Daoy (cell line): ENCODE measurements at places on chromosomes 1 and 21. TPM values are rescaled to one million over a fixed set of nuclear protein-coding genes. Genes with fewer than 3 reads are reported as not detected.
A peak's percentile ranks its signal among the peaks of the same experiment; 100 is the strongest.

DNA sequence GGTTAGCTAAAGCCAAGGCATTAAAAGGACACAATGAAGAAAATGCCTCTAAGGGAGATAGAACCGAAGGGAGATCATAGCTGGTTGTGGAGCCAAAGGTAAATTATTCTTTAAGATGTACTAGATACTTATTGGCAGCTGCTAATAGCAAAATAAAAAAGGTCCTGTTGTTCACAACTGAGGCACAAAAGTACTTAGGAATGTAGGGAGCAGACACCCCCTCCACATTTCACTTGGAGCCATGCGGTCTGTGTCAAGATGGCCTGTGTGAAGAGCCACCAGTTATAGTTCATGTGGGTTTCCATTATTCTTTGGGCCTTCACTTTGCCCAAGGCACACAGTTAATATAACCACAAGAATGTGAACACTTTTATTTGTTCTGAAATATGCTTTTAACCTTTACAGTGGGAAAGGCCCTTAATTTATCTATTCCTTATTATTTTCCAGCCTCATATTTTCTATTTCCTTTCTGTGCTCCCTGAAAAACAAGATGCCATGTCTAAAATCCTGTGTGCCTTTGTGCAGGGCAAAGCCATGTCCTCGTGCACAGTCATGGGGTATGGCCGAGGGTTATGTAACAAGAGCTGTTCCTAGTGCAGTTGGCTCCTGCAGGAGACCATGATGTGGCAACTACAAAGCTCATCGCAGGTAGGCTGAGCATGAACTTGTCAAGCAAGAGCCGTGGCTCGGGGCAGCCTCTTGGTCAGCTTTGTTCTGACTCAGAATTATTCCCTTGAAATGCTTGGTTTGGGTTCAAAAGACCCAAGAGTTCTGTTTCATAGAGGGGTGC lies 16.2 kb upstream of the WDR26 start:
- no peak for DNase-seq

Gene MEX3A
- total RNA-seq: 5.3 and 12.8 TPM in 2 replicates

DNA sequence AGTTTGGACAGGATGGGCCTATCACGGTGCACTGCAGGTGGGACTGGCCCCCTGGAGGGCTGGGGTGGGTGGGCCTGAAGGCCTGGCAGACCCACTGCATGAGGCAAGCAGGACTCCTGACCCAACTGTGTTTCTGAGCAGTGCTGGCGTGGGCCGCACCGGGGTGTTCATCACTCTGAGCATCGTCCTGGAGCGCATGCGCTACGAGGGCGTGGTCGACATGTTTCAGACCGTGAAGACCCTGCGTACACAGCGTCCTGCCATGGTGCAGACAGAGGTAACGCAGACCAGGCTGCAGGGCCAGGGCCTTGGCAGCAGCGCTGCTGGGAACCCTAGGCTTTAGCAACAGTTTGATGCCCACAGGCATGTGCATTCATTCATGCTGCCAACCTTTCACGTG lies 29.0 kb upstream of the KDM4A start:
- no peak for DNase-seq

- DNase-seq: peak; percentile 16
Observed at GRCh38 chr1:167109125-167109524, 15.2 kb downstream of the STYXL2 start.

Gene CXADR
- 5.1 and 7.4 TPM in 2 replicates for total RNA-seq

GRCh38 chr21:39869141-39869818 lies 2.0 kb downstream of the PCP4 start:
- DNase-seq: no peak

- DNase-seq: no peak
Observed at GRCh38 chr1:40853885-40854170, 8.3 kb downstream of the CITED4 start.

- DNase-seq: no peak
Observed at GRCh38 chr21:40331172-40331571, 463.9 kb downstream of the PCP4 start.

GRCh38 chr1:118136187-118136941 lies 48.7 kb downstream of the SPAG17 start:
- peak; percentile 89 for DNase-seq

DNA sequence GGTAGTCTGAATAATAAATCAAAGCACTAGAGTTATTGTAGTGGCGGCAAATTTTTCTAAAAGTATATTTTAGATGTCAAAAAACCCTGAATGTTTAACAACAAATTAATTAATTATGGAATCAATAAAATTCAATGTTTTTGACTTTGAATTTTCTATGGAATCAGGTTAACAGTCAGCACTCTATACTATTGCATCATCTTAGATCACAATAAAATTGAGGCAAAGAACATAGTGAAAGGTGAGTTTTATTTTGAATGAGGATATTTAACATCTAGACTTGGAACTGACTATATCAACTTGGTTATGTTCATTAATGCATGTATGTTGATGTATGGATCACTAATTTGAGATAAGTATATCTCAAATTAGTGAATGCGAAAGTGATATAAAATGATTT lies 148.5 kb downstream of the TNFSF18 start:
- no peak for DNase-seq

- DNase-seq: no peak
Observed at GRCh38 chr1:29412591-29412990, 176.3 kb downstream of the PTPRU start.

DNA sequence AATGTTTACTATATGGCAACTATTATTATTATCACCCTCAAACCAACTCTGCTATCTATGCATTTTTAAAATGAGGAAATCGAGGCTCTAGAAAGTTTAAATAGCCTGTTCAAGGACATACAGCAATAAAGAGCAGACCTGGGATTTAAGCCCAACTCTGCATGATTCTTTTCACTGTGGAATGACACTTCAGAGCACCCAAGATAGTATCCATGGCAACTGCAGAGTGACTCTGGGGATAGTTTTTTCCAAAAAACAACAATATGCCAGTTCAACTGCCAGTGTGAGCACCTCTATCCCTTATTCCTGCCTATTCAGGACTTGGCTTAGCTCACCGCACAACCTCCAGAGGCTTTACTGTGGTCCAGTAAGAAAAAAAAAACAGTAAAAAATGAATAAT lies 293.9 kb downstream of the BRINP2 start:
- no peak for DNase-seq

Gene HES3
- total RNA-seq: not detected in 2 replicates

DNA sequence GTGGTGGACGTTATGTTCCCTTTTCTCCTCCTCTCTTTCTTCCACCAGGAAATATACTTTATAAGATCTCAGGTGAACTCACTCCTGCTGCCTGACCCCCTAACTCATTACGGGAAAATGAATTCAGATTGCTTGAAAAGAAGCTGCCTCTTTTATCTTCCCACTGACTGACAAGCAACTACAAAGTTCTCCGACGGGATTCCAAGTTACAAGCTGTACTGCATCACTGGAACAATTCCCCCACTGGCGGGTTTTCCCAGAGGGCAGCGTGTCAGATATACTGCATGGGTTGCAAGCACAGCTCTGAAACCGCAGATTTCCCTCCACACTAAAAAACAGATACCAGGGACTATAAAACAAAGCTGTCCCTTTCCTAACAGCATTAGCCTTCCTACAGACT lies 390.6 kb downstream of the KCTD3 start:
- DNase-seq: peak; percentile 11

- DNase-seq: no peak
Observed at GRCh38 chr1:109148987-109149561, 35.2 kb downstream of the ELAPOR1 start.

Gene RAP1GAP
- 0.39 and 0.80 TPM in 2 replicates for total RNA-seq

Gene IFI44L
- total RNA-seq: 1.5 and 4.5 TPM in 2 replicates

GRCh38 chr1:89865498-89866382 lies 44.9 kb downstream of the LRRC8D start:
- peak; percentile 72 for DNase-seq

DNA sequence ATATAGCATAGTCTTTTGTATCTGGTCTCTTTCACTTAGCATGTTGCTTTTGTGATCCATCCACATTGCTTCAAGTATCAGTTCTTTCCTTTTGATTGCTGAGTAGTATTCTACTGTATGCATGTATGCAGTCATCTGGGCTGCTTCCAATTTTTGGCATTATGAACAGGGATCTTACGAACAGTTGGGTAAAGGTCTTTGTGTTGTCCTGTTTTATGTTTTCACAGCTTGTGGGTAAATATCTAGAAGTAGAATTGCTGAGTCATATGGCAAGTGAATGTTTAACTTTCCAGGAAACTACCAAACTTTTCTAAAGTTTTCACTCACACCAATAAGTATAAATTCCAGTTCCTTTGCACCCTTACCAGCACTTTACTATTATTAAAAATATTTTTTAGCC lies 60.9 kb downstream of the LHX4 start:
- no peak for DNase-seq

GRCh38 chr1:202711949-202712635 lies 1.8 kb upstream of the SYT2 start:
- no peak for DNase-seq

Gene CFAP141
- not detected in 2 replicates for total RNA-seq

DNA sequence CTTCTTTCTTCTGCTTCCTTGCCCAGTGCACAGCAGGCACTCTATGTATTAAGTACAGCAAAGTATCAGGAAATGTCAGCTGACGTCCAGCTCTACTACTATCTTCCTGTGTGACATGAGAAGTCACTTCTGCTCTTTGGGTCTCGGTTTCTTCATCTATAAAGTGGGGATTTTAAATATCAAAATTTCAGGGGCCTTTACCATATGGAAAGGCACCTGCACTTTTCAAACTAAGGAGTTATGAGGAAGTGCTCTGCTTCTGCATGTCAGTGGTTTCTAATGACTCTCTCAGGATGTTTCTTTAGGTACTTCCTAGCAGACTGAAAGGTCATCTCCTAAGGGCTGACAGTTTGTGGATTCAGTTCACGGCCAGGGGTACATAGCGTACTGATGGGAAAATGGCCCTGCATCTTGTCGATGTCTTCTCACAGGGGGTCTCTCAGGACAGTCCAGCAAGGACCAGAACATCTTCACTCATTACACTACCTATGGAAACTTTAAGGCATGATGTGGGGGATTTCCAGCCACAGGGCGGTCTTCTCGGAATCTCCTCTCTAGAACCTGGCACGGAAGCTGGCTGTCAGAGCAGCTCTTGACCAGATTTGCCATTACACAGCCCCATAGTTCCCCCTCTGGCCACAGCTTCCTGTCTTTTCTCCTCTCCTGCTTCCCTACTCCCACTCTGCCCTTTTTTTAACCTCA lies 42.0 kb upstream of the MTF1 start:
- no peak for DNase-seq

GRCh38 chr1:37400466-37401225 lies 73.7 kb upstream of the ZC3H12A start:
- DNase-seq: no peak

Gene CCDC27
- total RNA-seq: not detected in 2 replicates

Gene GBP3
- total RNA-seq: 42.0 and 65.3 TPM in 2 replicates

DNA sequence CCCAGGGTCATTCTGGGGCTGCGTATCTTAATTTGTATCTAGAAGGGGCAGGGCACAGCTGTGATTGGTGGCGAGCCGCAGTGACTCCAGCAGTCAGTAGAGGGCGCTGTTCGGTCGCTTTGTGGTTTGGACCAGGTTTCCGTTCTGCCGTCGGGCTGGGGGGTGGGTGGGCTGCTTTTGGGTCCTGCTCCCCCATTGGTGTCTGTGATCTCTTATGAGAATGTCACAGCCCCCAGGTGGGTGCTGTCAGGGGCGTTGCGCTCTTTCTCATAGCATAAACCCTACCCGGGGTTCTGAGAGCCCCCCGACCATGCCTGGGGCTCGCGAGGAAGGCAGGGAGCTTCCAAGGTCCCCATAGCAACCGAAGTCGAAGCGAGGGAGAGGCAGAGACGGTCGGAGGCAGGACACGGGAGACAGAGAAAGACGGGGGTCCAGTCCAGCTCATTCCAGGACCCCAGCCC lies 5.4 kb downstream of the TFF3 start:
- peak; percentile 64 for DNase-seq

DNA sequence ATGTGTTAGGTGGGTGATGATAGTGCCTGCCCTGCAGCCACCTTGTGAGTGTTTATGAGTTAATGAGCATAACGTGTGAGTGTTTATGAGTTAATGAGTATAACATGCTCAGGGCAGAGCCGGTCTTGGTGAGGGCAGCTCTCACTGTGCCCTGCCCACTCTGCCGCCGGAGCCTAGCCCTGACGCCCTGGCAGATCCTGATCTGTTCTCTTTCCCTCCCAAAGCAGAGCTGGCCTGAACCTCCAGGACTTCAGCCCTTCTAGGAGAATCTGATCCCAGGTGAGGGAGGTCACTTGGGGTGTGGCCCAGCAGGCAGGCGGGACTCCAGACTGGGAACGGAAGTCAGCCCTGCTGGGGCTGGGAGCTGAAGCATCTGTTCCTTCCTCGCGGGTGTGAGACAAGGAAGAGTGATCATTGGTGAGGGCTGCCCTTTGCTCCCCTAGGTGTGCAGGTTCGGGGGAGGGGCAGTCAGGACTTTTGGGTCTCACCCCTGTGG lies 5.7 kb downstream of the FBLIM1 start:
- no peak for DNase-seq

DNA sequence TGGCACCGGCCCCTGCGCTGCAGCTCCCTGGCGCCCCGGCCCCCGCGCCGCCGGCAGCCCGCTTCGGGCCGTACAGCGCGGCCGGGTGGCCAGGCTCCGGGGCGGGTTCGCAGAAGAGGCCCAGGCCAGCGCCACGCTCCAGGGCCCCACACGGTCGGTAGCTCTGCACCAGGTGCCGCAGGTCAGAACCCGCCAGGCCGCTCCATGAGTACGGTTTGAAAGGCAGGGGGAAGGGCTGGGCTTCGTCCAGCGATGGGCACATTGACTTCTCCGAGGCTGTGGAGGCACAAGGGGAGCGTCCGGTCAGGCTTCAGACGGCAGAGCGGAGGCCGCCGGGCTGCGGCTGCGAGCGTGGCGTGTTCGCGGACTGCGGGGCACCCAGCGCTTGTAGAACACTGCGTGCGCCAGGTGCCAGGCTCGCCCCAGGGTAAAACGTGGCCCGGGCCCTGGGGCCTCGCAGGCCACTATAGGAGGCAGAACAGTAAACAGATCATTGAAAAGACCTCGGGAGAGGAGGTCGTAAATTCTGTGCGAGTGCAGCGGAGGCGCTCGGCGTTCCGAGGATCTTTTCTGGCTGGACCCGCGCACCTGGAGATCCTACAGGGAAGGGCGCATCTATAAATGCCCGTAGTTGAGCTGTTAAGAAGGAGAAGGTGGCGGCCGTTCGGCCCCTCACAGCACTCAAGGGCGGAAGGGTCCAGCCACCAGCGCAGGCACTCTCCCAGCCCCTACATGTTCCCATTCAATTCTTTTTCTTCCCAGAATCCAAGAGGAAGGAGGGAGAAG lies 5.7 kb downstream of the GFI1 start:
- no peak for DNase-seq

DNA sequence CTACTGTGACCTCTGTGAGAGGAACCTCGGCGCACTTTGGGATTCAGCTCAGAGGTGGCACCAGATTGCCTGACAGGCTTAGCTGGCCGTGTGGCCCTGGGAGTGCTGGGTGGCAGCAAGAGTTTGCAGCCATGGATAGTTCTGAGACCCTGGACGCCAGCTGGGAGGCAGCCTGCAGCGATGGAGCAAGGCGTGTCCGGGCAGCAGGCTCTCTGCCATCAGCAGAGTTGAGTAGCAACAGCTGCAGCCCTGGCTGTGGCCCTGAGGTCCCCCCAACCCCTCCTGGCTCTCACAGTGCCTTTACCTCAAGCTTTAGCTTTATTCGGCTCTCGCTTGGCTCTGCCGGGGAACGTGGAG lies 67.5 kb downstream of the DISC1 start:
- no peak for DNase-seq

GRCh38 chr1:28286111-28286510 lies 26.8 kb downstream of the SESN2 start:
- no peak for DNase-seq

GRCh38 chr1:100538913-100539835 lies 1.2 kb downstream of the GPR88 start:
- DNase-seq: peak; percentile 65
